Activated CD8-positive, alpha-beta T cell treated with anti-CD3 and anti-CD28 coated beads, Interleukin-2, amount 10 ng/mL, durations not matched to agents 7 days and 5 days (primary cell): ENCODE measurements at places on chromosomes 3 and 15. TPM values are rescaled to one million over a fixed set of nuclear protein-coding genes. Genes with fewer than 3 reads are reported as not detected.

SIN3A gene
- 96.7 TPM for total RNA-seq

TJP1 gene
- total RNA-seq: not detected

ZNF80 gene
- total RNA-seq: 0.71 TPM

DNA sequence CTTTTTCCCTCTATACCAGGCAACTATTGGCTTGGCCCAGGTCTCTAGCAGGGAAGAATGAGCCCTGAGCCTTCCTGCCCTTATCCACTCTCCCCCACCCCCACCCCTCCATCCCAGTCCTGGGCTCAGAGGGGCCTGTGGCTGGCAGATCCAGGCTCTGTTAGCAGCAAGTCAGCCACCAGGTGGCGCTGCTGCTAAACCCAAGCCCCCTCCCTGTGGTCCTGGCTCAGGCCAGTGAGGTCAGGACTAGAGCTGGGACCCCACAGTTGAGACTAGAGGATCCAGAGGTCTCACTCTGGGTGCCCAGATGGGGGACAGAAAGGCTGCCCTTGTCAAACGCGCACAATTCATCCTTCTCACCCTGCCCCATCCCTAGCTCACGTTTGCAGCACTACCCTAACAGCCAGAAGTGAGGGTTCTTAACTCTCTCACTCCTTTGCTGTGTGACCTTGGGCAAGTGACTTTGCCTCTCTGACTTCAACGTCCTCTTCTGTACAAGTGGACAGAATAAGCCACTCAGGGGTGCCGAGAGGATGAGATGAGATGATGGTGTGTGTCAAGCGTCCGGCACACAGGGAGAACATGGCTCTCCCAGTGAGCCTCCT, 46.8 kb upstream of the SLC6A1 start:
- peak; percentile 65 for DNase-seq

- no peak for DNase-seq
Observed at GRCh38 chr3:14455571-14456317, 53.3 kb downstream of the SLC6A6 start.

- no peak for DNase-seq
Observed at GRCh38 chr3:45967724-45968123, 24.5 kb downstream of the CXCR6 start.

- DNase-seq: no peak
Observed at GRCh38 chr3:65762235-65762580, 276.5 kb downstream of the MAGI1 start.

- DNase-seq: no peak
Observed at GRCh38 chr3:25456723-25457670, 28.9 kb downstream of the RARB start.

GRCh38 chr3:115190747-115191146, 43.7 kb upstream of the ZBTB20 start:
- no peak for DNase-seq

- DNase-seq: no peak
Observed at GRCh38 chr15:61916104-61916503, 144.1 kb downstream of the VPS13C start.

GRCh38 chr15:60000824-60001609, 3.1 kb upstream of the FOXB1 start:
- no peak for DNase-seq

GRCh38 chr3:156535798-156536197, 19.1 kb downstream of the SSR3 start:
- no peak for DNase-seq

DNA sequence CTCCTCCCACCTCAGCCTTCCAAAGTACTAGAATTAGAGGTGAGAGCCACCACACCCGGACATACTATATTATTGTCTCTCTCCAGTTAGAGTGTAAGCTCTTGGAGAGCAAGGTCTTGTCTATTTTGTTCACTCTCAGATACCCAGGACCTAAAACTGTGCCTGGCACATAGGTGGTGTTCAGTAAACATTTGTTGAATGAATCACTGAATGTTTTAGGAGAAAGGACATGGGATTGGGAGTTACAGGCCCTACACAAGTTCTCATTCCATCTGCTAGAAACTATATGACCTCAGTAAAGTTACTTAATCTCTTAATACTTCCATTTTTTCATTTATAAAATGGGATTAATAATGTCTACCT, 1.5 kb upstream of the ATR start:
- no peak for DNase-seq

- DNase-seq: no peak
Observed at GRCh38 chr3:54120657-54121413, 1.5 kb upstream of the CACNA2D3 start.
